ENCODE measurements at places on chromosomes 2 and 18. TPM values are rescaled to one million over a fixed set of nuclear protein-coding genes. Genes with fewer than 3 reads are reported as not detected.
A peak's percentile ranks its signal among the peaks of the same experiment; 100 is the strongest.

- no peaks in the 10 kb centered on the region for H3K36me3 ChIP-seq
- H3K4me1 ChIP-seq: peaks cover 8% of the 10 kb centered on the region
- no peak for DNase-seq
Observed at GRCh38 chr18:74608681-74609080, 11.0 kb downstream of the ZNF407 start.

DNA sequence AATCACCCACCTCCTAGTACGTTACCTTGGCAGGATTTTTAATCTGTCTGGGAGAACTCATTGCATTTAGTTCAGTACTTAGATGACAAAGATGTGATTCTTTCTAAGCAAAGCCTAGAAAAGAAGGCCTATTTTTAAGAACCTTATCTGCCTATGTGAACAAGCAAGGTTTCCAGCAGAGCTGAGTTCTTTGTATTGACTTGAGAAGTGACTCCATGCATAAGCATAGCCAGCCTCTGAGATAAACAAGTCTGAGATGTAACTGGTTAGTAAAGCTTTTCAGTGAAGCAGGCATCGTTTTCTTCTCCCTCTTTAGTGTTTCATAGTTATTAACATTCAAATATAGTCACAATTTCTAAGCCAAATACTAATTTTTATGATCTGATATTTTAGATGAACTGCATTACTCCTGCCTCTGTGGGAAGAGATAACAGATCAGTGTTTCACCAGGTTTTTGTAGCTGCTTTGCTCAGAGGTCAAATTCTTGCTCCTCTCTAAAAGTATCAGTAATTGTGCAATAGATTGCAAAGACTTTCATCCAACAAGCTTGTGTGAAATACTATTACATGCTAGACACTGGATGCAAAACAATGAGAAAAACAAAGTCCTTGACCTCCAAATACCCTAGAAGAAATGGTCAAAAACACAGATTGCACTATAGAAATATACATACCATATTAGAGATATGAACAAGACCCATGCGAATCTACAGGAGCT lies 107.8 kb downstream of the MBD2 start:
- no peaks in the 10 kb centered on the region for H3K36me3 ChIP-seq
- DNase-seq: no peak
- H3K4me1 ChIP-seq: no peaks in the 10 kb centered on the region
- no peak overlapping the region for H3K27ac ChIP-seq

- no peak for DNase-seq
- no peaks in the 10 kb centered on the region for H3K27me3 ChIP-seq
- peak overlapping the region; percentile 84 for H3K27ac ChIP-seq
- H3K4me3 ChIP-seq: peak overlapping the region; percentile 99
Observed at GRCh38 chr18:21599585-21600525, 649 bp downstream of the ESCO1 start.

DNA sequence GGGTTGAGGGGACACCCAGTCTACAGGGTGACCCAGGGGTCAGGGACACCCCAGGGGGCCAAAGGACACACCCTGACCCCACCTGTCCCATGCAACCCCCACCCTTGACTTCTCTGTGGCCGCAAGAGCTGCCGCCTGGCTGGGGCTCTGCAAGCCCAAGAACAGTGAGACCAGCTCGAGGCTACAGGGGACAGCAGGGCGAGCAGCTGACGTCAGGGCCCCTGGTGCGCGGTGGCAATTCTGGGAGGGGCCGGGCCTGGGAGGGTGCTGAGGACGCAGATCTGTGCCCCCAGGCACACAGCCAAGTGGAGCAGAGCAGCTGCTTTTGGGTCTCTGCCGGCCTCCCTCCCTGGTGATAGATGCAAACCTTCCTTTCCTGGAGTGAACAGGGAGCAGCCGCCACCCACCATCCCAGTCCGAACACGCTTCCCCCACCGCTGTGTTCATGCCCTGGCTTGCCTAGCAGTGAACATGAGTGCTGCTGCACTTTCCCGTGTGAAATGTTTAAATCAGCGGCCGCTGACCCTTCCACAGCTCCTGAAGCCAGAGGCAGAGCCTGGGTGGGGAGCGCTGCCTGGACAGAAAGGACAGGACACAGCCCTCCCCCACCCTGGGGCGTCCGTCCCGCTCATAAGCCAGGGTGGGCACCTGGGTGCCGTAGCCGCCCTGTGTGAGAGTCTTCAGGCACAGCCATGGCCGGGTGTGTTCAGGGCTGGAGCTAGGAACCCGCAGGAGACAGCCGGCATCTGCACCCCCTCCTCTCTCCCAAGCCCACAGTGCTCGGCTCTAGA lies 46.9 kb downstream of the SLC66A2 start:
- H3K27me3 ChIP-seq: no peaks in the 10 kb centered on the region
- no peaks in the 10 kb centered on the region for H3K4me1 ChIP-seq
- H3K36me3 ChIP-seq: no peaks in the 10 kb centered on the region
- no peak overlapping the region for H3K4me3 ChIP-seq
- H3K27ac ChIP-seq: no peak overlapping the region

- H3K4me3 ChIP-seq: no peak overlapping the region
- no peaks in the 10 kb centered on the region for H3K27me3 ChIP-seq
- no peak overlapping the region for H3K27ac ChIP-seq
- no peak for DNase-seq
- H3K4me1 ChIP-seq: no peaks in the 10 kb centered on the region
Observed at GRCh38 chr2:227117027-227117426, 47.0 kb downstream of the COL4A4 start.

DNA sequence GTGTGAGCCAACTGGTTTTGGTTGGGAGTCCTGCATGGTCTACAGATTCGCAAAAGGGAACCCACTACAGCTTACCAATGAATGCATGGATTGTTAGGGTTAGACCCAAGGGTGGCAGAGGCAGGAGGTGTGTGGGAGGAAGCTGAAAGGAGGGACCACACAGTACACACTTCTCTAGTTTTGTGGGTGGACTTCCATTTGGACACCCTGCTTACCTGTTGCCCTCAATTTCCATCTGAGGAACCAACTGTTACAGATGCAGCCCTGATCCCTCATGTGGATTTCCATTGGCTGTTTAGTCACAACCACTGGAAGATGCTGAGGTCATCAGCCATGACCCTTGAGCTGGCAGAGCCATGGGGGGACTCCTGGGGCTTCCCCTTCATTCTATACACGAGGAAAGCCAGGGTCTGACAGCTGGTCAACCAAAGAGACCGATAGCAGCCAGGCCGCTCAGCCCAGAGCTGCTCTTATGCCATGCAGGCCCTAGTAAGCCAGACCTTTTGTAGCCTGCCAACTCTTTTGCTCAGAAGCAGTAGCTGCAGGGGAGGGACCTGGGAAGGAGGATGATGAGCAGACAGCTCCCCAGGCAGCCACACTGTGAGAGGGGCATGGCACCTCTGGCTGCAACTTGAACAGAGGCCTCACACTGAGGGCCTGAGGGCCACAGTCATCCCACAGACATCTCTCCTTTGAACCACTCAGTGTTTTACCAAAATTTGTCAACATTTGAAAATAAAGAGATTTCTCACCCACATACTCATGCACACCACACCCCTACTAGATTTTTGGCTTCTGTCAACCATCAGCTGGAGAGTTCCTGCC lies 162.1 kb downstream of the SETBP1 start:
- H3K27ac ChIP-seq: no peak overlapping the region
- peaks cover 6% of the 10 kb centered on the region for H3K4me1 ChIP-seq
- no peaks in the 10 kb centered on the region for H3K36me3 ChIP-seq
- H3K27me3 ChIP-seq: no peaks in the 10 kb centered on the region
- no peak overlapping the region for H3K4me3 ChIP-seq

DNA sequence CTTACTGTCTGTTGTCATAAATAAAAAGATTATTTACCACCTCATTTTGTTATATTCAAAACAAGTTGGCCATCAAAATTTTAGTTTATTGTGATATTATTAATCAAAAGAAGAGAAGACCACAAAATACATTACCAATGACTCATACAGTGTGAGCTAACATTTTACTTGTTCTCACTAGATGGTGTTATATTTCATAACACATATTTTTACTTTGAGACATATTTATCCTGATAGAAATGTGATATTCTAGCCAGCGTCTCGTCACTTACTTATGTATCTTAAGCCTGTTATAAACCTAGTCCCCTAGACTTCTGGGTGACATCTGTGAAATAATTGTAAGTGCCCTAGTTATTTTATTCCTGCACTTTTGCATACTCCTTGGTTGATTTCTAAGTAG lies 263.2 kb downstream of the CDH7 start:
- H3K27me3 ChIP-seq: no peaks in the 10 kb centered on the region
- H3K4me3 ChIP-seq: no peak overlapping the region
- H3K4me1 ChIP-seq: no peaks in the 10 kb centered on the region
- H3K27ac ChIP-seq: no peak overlapping the region

- H3K27ac ChIP-seq: no peak overlapping the region
- H3K4me3 ChIP-seq: no peak overlapping the region
- H3K4me1 ChIP-seq: no peaks in the 10 kb centered on the region
- no peak for DNase-seq
- no peaks in the 10 kb centered on the region for H3K27me3 ChIP-seq
Observed at GRCh38 chr2:31227110-31227509, 6.8 kb upstream of the EHD3 start.

DNA sequence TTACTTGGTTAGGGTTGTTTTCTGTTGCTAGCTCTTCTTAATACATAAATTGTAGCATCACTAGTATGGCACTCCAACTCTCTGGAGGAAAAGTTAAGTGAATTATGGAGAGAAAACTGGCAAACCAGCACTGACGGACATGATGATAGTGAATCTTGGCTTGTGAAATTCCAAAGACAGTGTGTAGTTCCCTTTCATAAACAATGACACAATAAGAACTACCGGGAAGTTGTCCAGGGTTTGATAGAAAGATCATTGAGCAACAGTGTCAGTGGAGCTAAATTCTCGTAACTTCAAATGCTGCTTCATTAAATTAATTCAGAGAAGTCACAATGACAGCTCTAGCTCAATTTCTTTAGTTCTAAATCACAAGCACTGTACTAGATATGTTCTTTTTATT lies 66.5 kb downstream of the RIT2 start:
- H3K4me1 ChIP-seq: no peaks in the 10 kb centered on the region
- no peak for DNase-seq

DNA sequence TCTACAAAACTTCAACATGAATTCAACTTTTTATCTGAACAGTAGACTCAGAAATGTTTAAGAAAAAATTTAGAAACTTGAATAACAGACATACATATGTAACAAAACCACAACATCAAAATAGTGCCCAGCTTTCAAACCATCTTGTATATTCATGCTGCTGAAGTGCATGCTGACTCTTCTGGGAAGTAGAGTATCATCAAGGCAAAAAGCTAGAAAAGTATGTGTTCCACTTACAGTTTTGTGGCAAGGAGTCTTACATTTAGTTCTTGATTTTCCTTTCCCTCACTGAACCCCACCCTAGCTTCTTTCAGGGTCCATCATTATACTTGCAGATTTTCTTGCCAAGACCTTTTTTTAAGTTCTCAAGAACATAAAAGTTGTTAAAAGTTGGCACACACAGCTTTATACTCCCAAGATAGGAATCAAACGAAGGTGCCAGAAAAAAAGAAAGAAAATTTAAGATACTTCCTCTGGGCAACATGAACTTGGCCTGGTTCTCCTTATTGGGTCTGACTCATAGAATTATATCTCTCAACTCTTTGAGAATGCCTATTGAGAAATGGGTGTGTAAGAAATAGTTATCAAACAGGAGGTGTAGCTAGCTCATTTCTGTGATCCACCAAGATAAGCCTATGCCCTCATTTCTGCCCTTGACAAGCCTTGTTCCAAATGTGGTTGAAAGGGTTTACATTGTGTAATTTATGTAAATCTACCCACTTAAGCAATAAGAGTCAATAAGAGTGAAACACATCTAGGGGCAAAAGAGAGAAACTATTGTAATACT lies 667.6 kb upstream of the ACVR2A start:
- H3K36me3 ChIP-seq: no peaks in the 10 kb centered on the region
- H3K27ac ChIP-seq: no peak overlapping the region
- H3K4me1 ChIP-seq: no peaks in the 10 kb centered on the region
- no peaks in the 10 kb centered on the region for H3K27me3 ChIP-seq
- no peak overlapping the region for H3K4me3 ChIP-seq

DNA sequence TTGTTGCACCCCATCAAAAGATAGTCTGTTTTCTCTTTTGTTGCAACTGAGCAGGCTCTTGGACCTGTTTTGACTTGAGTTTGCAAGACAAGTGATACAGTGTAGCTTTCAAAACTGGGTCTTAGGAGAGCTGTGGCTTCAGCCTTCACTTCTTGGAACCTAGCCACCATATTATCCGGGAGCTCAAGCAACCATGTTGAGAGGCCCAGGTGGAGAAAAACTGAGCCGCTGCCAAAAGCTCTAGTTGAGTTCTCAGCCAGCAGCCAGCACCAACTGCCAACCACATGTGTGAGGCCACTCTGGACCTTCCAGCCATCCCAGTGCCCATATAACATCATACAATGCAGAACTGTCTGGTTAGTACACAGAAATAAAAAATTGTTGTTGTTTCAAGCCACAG lies 5.4 kb downstream of the CACNB4 start:
- peaks cover 3% of the 10 kb centered on the region for H3K27me3 ChIP-seq
- DNase-seq: no peak
- H3K4me3 ChIP-seq: no peak overlapping the region
- H3K36me3 ChIP-seq: no peaks in the 10 kb centered on the region
- no peak overlapping the region for H3K27ac ChIP-seq

DNA sequence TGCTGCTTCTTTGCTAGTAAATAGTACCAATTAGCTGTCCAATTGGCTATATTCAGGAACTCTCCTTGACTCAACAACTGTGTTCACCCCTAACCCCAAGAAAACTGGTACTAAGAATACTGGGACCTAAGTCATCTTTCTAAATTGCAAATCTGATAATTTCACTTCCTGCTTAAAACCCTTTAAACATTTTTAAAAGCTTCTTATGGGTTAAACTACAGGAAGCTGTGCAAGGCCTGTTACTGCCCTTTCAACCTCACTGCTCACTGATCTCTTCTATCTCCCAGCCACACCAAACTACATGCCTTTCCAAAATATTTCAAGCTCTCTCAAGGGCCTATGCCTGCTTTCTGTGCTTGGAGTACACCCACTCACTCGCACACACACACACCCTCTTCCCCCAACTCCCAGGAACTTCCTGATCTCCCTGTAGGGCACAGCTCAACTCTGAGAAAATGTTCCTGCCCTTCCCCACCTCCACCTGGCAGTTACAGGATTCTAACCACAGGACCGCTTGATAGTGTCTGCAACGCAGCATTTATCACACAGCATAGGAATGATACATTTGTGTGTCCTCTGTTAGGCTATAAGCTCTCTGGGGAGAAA lies 6.7 kb downstream of the LMAN1 start:
- H3K4me3 ChIP-seq: no peak overlapping the region
- peaks cover 57% of the 10 kb centered on the region for H3K36me3 ChIP-seq

DNA sequence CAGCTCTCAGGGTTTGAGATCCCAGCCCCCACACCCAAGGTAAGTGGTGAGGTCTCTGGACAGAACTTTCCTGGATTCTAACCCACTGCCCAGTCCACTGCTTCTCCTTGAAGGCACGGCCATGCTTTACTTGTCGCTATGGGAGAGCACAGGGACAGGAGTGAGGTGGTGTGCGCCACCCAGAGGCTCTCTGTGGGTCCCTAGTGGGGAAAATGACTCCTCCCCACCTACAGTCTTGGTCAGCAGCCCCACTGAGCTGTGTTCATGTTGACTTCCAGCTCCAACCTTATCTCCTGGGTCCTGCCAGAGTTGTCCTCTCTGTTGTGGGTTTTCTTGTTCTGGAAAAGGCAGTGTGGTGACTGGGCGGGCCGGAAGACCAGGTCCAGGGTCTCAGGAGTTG lies 11.1 kb downstream of the TET3 start:
- H3K4me3 ChIP-seq: no peak overlapping the region
- H3K4me1 ChIP-seq: no peaks in the 10 kb centered on the region
- H3K27me3 ChIP-seq: no peaks in the 10 kb centered on the region
- H3K36me3 ChIP-seq: peaks cover 5% of the 10 kb centered on the region
- no peak overlapping the region for H3K27ac ChIP-seq

GLI2 gene
- 1.1 TPM for total RNA-seq

TTN gene
- 39.9 TPM for total RNA-seq

TMEM169 gene
- 5.1 TPM for total RNA-seq

SPHKAP gene
- not detected for total RNA-seq

TANC1 gene
- 0.19 TPM for total RNA-seq

LRP1B gene
- not detected for total RNA-seq

DLX1 gene
- total RNA-seq: not detected
